Right atrium auricular region (tissue), 2 donors: ENCODE measurements at places on chromosomes 1 and 21.

GRCh38 chr21:42409366-42409765, 5.7 kb downstream of the UBASH3A start:
- DNase-seq, result no peak

- no peak for DNase-seq
These were observed 143.9 kb upstream of the KLHDC7A start for GRCh38 chr1:18336801-18337200.

GRCh38 chr1:12501661-12502060, 116.3 kb downstream of the DHRS3 start:
- DNase-seq, result no peak

DNA sequence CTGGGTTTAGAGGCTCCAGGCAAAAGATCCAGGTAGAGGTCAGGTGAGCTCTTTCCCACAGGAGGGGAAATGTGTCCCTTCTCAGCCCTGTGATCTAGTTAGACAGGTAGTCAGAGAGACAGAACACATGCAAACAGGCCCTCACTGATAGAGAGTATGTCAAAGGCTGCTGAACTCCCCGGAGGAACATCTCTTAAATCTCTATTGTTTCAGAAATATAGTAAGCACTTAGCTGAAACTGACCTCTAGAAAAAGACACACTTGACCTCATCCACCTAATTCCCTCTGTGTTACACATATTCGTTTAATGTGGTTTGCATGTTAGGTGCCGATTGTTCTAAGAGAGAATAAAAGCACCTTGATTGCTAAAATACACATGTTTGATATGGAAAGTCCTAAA, 23.3 kb downstream of the SUSD4 start:
- DNase-seq, result no peak

DNA sequence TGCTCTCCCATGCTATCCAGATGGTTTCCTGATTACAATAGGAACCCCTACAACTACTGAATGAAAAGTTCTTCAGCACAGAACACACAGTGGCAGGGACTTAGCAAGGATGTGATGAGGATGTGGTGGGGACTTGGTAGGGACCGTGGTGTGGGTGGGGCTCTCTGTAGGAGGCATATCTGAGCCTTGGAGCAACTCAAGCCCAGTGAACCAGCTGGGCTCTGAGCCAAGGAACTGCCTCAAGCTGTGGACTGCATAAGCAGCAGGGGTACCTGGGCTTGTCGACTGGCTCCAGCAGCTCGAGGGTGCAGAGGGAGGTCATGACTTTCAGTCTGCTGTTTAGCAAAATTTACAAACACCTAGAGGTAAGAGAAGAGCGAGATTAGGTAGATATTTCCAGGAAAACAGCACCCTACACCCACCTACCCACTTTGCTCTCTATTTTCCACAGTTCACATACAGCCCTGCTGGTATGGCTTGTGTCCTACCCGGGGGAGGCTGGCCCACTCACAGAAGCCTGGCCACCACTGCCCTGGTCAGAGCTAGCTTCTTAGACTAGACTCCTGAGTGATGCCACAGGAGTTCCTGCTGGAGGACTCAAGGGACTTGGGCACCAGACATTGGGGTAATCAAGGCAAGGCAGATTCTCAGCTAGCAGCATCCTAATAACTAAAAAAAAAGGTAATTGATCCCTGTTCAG, 86.8 kb upstream of the GCLM start:
- DNase-seq, result peak; percentile 49

- DNase-seq, result no peak
These were observed 72.1 kb downstream of the SKI start for GRCh38 chr1:2300004-2300771.

DNA sequence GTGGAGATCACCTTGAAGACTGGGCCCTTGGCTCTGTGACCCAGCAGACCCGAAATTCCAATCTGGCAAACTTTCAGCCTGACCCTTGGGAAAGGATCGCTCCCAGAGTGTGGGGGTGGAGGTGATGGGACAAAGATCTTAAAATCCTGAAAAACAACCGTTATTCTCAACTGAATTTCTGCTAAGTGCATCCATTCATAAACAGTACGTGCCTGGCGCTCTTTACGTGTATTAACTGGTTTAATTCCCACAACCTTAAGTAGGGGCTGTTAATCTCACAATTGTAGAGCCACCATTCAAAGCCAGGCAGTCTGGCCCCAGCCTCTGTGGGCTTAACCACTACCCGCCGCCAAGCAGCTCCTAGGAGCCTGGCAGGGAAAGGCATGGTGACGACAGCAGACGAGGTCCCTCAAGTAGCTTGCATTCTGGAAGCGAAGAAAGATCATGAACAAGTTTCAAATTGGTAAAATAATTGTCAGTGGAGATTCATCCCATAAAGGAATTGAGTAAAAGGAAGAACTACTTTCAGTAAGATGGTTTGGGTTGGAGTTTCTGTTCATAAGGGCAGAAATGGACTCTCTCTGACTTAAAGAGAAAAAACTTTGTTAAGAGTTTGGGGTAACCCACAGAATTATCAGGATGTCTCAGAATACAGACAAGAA, 11.4 kb upstream of the RGS16 start:
- peak; percentile 77 for DNase-seq

DNA sequence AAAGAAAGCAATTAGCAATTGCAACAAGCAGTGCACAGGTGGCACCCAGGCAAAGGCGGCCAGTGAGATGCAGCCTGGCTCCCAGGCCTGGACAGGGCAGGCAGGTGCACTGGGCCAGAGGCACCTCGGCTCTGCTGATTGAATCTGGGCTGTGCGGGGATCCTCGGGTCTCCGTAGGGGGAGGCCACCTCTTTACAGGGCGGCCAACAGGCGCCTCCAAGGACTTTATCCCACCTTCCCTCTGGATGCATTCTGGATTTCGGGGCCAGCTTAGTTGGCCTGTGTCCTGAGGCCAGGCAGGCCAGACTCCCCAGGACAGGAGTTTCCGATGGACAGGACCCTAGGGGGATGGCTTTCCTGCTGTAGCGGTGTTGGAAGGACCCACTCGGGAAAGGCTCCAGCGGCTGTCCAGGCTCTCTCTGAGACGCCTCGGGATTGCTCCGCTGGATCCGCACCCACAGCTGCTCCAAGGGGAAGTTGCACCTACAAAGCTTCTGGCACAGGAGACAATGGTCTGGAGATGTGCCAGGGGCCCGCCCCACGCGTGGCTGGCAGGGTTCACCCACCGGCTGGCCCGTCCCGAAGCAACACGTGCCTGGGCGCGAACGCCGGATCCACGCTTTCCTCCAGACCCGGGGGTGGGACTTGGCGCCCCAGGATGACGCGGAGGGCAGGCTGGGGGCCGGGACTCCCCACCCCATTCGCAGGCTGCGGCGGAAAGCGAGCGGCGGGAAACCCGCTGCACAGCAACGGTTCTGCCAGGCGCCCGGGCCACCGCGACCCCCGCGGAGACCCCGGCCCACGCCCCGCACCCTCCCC, 810 bp downstream of the SLC19A1 start:
- peak; percentile 81 for DNase-seq

DNA sequence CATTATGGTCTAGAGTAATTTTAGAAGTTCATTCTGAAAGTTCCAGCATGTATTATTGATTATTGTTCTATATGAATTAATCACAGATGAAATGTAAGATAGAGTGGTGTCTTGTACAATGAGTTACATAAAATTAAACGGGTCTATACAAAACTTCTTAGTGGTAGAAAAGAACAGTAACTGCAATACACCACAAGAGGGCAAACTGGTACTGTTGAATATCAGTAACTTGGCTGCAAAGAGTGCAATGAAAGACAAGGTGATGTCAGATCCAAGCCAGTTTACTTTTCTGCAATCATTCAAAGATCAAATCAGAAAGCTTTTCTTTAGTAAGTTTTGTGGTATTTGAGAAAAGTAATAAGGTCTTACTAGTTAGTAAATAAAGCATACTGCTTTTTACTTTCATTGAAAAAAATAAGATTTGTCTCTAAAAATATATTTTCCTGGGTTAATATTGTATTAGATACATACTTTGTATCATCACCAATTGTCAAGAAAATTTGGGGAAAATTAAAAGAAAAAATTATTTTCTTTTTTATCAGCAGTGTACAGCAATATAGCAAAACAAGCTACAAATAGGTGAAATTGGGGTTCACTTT, 66.4 kb upstream of the BTG3 start:
- DNase-seq, result no peak
